Ureter (tissue), 1 donor: ENCODE measurements at places on chromosomes 16 and 17. TPM values are rescaled to one million over a fixed set of nuclear protein-coding genes. Genes with fewer than 3 reads are reported as not detected.

DNA sequence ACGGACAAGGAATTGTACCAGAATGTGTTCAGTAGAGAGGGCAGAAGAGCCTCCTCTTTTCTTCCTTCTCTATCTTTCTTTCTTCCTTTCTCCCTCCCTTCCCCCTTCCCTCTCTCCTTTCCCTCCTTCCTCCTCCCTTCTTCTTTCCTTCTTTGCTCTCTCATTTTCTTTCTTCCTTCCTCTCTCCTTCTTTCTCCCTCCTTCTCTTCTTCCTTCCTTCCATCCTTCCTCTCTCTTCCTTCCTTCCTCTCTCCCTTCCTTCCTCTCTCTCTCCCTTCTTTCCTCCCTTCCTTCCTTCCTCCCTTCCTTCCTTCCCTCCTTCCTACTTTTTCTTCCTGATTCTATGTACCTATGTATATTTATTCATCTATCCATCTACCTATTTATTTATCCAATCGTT is 59.7 kb upstream of the SDK2 start:
- no peak for DNase-seq

MILR1 gene
- 11.0 TPM for total RNA-seq

GRCh38 chr17:65588181-65588808 is 26.8 kb upstream of the AXIN2 start:
- DNase-seq: no peak

DNA sequence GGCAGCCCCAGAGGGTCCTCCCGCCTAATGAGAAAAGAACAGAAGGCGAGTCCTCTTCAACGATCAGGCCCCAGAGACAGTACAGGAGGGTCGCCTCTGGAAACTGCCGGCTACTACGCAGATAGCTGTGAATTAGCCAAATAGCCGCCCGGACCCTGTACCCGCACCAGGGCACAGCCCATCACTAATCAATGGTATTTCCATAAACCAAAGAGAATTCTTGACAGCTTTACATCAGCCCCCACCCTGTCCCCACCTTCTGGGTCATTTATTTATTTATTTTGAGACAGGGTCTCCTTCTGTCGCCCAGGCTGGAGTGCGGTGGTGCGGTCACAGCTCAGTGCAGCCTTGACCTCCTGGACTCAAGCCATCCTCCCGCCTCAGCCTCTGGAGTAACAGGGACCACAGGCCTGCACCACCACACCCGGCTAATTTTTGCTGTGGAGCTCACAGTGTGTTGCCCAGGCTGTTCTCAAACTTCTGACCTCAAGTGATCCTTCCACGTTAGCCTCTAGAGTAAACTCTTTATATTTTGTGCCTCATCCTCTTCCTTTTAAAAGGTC is 805 bp upstream of the CLCN7 start:
- no peak for DNase-seq

PLXDC1 gene
- 13.0 TPM for total RNA-seq

GRCh38 chr16:49806446-49806845 is 49.5 kb downstream of the ZNF423 start:
- no peak for DNase-seq

DNA sequence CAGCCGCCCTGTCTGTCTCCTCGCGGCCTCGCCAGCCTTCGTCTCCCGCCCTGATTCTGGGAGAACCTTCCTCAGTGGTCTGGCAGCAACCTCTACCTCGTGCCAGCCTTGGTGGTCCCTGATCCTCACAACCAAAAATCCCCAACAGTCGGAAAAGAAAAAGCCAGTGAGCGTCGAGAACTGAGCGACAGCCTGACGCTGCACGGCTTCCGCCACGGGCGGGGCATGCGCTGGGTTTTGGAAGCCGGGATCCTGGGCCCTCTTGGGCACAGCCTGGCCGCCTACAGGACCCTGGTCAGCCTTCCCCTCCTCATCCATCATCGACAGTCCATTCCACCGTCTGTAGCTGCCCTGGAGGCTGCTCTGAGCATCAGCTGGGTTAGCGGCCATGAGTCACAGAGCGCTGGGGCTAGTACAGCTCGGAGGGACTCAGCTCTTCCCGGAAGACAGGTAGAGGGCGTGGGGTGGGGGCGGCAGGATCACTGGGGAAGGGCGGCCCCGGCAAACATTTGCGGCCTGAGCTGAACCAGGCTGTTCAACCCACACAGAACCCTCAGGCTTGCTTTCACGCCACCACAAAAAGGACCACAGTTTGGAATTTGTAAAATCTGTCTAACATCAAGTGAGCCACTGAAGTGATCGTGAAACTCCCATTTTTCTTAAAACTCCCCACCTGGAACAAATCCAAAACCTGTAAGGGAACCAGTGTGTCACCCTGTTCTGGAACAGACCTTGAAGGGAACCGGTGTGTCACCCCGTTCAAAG is 55.4 kb upstream of the DOC2B start:
- no peak for DNase-seq

TBC1D3E gene
- total RNA-seq: not detected
